Activated naive CD4-positive, alpha-beta T cell treated with anti-CD3 and anti-CD28 coated beads for 36 hours (primary cell): ENCODE measurements at places on chromosomes 12 and 14. TPM values are rescaled to one million over a fixed set of nuclear protein-coding genes. Genes with fewer than 3 reads are reported as not detected.

GRCh38 chr12:22333713-22334409 lies 646 bp downstream of the ST8SIA1 start:
- peak; percentile 10 for DNase-seq

The TMEM119 gene
- not detected for total RNA-seq

DNA sequence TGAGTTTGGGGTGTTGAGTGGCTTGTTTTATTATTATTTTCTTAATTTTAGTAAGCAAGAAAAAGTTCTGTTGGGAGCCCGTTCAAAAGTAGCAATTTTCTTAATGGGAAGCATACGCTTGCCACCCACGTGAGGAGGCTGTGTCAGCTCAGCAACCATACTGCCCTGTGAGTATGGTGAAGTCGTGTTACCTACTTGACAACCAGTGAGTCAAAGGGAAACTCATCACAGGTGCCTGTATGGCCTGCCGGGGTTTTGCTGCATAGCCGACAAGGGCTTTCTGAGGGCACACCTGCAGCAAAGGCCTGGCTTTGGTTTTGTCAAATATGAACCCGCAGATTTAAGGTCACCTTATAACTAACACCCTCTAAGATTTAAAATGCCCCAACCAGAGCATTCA lies 31.1 kb downstream of the PITPNM2 start:
- DNase-seq = peak; percentile 82

The SLC2A14 gene
- total RNA-seq = 9.8 TPM

GRCh38 chr14:74400031-74400685 lies 25.9 kb downstream of the SYNDIG1L start:
- no peak for DNase-seq

The SCN8A gene
- total RNA-seq = 0.42 TPM

The LAG3 gene
- 25.1 TPM for total RNA-seq

The LUM gene
- not detected for total RNA-seq
